Dermis microvascular lymphatic vessel endothelial cell (primary cell): ENCODE measurements at places on chromosomes 12 and 14. TPM values are rescaled to one million over a fixed set of nuclear protein-coding genes. Genes with fewer than 3 reads are reported as not detected.

DNA sequence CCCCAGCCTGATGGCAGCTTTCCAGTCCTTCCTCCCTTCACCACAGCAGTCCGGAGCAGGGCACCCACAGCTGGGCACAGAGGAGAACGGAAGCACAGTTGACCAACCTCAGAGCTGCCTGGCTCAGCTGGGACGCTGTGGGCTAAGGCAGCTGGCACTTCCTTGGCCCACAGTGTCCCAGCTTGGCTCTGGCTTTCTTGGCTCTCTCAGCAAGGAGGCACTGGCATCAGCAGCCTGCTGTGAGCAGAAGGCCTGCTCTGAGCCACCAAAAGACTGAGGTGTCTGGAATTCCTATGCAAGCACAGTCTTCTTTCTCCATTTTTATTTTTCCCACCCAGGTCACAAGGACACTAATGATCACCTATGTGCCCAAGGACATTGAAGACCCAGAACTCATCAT lies 32.6 kb downstream of the NGB start:
- no peak for DNase-seq

DNA sequence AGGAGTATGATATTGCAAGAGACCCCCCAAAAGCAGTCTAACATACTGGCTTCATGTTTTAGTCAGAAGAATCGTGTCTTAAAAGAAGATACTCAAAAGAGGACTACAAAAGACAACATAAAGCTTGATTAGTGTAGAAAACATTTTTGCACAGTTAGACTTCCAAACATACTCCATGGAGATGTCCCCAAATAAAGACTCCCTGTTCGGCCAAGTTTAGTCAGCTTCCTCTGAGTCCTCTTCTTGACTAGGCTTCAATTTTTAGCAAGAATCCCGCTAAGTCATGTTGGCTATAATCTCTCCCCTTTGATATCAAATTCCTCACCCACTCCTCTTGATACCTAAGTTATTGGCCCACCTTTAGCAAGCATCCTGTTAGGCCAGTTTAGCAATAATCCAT lies 298.0 kb downstream of the RMST start:
- DNase-seq: no peak

DNA sequence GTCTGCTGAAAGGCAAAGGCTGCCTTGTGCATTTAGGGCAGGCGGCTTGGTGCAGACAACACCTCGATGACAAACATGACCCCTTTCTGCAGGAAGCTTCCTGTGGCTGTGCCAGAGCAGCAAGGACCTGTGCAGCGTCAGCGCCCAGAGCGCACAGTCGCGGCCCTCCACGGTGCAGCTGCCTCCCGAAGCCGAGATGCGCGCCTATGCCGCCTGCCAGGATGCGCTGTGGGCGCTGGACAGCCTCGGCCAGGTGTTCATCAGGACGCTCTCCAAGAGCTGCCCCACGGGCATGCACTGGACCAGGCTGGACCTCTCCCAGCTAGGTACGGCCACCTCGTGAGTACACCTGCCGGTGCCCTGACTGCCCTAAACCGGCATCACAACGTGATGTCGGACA lies 57.3 kb downstream of the ANKRD9 start:
- DNase-seq: no peak

DNA sequence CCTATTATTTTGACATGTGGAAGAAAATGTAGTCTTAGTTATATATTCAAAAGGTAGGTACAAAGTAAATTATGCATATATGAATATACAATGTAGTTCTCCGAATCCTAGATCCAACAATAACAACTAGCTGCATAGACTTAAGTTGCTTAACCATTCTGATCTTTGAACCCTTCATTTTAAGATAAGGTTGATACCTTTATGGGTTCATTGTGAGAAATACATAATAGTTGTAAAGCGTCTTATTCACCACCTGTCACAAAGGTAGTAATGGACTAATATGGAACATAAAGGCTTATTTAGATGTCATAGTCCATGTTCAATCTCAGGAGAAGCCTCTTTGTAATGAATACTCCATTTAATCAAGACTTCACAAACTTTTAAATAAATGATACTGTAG lies 263.6 kb downstream of the TMTC2 start:
- DNase-seq: no peak

PHC1 gene
- 6.5 and 8.2 TPM in 2 replicates for total RNA-seq

APOLD1 gene
- total RNA-seq: 38.9 and 41.6 TPM in 2 replicates
